Left kidney (tissue), 8 donors: ENCODE measurements at places on chromosomes 7 and 10. TPM values are rescaled to one million over a fixed set of nuclear protein-coding genes. Genes with fewer than 3 reads are reported as not detected.

GRCh38 chr10:6409971-6410643 is 170.0 kb downstream of the PRKCQ start:
- no peak for DNase-seq

GRCh38 chr10:72796042-72796441 is 97.5 kb upstream of the OIT3 start:
- DNase-seq = no peak

DNA sequence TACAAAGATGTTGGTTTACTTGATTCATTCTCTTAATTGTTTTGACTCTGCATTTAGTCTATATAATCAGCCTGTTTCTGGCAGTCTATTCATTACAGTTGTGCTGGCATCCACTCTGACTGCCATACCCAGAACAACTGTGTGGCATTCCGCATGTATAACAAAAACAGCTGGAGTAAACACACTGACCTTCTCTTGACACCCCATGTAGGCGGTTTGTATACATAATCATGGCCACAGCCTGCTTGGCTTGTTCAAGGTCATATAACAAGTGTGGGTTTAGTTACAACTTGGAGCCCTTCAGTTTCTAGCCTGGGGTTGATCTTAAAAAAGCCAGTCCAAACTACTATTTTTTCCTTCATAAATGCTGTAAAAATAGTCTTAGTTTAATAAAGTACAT is 70.9 kb downstream of the MBL2 start:
- DNase-seq = no peak

TMEM236 gene
- 0.37 TPM for polyA plus RNA-seq

ERVW-1 gene
- polyA plus RNA-seq = 2.7 TPM

- no peak for DNase-seq
Measured at GRCh38 chr10:69145329-69145728, 21.4 kb downstream of the VPS26A start.

ECHS1 gene
- polyA plus RNA-seq = 128 TPM

- DNase-seq = no peak
Measured at GRCh38 chr10:78756604-78757343, 312.0 kb upstream of the ZMIZ1 start.

DNA sequence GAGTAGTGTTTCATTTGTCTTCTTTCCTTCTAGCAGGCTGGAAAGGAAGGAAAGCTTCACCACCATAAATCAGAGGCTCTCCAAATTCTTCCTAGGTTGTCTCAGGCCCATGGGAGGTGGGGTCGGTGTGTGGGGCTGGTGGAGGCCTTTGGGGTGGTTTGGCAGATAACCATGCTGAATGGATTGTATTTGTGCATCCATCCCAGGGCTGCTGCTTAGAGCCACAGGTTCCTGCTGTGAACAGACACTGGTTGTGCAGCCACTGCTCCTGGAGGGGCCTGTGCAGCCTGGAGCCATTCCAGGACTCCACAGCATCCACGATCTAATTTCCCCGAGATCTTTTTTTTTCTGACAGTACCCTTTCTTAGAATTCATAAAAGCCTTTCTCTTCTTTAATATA is 741.8 kb downstream of the SUGCT start:
- no peak for DNase-seq

GRCh38 chr7:120993553-120994191 is 5.2 kb downstream of the CPED1 start:
- DNase-seq = no peak

- DNase-seq = no peak
Measured at GRCh38 chr7:125828153-125828700, 898.6 kb upstream of the POT1 start.

DNA sequence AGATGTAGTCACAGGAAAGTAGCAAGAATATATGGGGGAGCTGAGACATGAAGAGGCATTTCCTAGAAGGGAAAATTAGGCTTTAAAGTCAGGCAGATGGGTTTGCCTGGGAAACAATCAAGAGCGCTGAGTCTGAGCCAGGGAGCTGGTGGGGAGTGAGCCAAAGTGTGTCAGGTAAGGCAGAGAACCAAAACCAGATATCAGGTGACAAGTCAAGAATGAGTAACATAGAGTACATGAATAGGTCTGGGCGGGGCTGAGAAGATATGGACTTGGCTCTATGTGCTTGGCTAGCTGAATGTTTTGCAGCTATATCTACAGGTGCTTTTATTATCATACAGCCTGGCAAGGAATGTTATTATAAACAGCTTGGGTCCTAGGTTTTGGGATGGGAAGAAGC is 49.3 kb downstream of the GPR141 start:
- no peak for DNase-seq

GRCh38 chr10:112269266-112269665 is 13.9 kb upstream of the TECTB start:
- DNase-seq = no peak

GRCh38 chr10:63712717-63713115 is 191.5 kb downstream of the REEP3 start:
- DNase-seq = no peak

A1CF gene
- 9.9 TPM for polyA plus RNA-seq

GRCh38 chr10:5466451-5467206 is 32.7 kb downstream of the CALML5 start:
- DNase-seq = no peak

DNA sequence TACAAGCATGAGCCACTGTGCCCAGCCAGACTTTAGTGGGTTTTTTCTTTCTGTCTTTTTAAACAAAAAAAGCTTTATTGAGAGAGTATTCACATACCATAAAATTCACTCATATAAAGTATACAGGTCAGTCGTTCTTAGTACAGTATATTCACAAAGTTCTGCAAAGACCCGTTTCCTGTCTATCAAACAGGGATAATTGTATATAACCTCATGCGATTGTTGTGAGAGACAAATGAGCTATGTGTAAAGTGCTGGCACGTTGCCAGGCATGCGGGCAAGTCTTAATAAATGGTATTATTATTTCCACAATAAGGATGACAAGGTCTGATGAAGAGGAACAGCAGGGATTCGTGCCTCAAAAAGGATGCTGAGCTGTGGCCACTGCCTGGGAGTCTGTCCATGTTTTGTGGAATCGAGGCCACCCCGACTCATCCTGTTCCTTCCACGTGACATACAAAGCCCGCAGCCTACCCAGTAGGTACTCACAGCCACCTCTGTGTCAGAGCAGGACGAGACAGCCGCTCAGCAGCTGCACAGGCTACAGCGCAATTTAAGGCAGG is 51.6 kb downstream of the SMKR1 start:
- DNase-seq = no peak

HBP1 gene
- 133 TPM for polyA plus RNA-seq

CALML5 gene
- not detected for polyA plus RNA-seq
